ENCODE measurements at places on chromosomes 5 and 9.

- no peak for DNase-seq
Observed at GRCh38 chr5:102799017-102799416, 43.9 kb downstream of the PAM start.

GRCh38 chr9:82616545-82616944 is 446.4 kb downstream of the RASEF start:
- DNase-seq = no peak

DNA sequence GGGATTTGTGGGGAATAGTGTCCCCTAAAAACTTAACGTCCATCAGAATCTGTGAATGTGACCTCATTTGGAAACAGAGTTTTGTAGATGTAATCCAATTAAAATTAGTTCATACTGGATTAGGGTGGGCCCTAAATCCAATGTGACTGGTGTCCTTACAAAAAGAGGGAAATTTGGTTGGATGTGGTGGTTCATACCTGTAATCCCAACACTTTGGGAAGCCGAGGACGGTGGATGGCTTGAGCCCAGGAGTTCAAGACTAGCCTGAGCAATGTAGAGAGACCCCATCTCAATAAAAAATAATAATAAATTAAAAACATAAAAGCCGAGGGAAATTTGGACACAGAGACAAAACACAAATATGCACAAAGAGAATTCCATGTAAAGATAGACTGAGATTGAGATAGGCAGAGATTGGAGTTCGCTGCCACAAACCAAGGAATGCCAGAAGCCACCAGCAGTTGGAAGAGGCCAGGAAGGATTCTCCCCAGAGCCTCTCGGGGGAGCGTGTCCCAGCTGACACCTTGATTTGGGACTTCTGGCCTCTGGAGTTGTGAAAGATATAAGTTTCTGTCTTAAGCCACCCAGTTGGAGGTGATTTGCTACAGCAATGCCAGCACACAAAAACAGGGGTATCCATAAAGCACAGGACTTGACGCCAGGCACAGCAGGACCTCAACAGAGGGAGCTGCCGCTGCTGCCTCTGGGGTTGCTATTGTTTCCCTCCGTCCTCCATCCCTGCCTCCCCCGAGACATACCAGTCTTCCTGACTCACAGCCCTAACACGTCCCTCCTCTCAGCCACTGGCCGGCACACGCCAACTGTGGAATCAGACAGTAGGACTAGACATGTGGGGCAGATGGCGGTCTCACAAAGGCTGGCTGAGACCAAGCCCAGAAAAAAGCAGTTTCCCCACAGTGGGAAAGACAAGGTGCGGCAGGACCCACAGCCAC is 73.8 kb upstream of the IL17B start:
- no peak for DNase-seq

DNA sequence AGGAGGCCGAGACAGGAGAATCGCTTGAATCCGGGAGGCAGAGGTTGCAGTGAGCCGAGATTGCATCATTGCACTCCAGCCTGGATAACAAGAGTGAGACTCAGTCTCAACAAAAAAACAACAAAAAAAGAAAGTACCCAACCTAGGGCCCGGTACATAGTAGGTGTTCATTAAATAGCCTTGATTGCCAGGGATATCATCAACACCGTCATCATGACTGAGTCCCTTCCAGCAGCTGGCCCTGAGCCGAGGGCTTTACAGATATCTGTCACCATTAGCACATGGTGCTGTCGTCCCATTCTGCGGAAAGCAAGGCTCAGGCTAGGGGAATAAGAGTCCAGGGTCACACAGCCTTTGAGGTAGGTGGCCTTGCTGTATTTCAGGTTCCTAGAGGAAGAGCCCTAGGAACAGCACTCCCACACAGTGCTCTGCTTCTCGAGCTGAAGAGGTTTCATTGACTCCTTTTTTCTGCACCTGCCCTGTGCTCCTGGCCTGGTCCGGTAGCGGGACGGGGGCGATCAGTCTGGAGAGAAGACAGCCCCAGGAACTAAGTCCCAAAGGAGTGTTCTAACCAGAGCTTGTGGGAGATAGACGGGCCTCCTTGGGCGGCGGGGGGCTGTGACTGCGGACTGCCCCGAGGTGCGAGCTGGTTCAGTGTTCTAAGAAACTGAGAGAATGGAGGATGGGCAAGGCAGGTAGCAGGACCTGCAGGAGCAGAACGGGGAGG is 48.2 kb downstream of the CXXC5 start:
- no peak for DNase-seq

DNA sequence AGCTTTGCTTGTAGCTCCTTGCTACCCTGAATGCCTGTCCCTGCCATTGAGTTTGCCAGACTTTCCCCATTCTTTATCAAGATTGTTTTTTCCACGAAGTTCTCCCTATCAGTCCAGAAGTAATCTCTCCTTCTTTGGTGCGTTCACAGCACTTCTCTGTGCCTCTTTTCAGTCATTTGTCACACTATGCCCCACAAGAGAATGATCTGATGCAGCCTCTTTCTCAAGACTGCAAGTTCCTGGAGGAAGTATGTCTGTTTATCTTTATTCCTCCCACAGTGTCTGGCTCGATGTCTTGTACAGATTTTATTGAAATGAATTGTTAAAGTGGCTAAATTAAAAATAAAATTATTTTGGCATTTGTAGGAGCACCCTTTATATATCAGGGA is 99.3 kb downstream of the CCDC192 start:
- no peak for DNase-seq

- DNase-seq = peak; percentile 16
Observed at GRCh38 chr5:171450423-171451331, 31.2 kb downstream of the FGF18 start.

DNA sequence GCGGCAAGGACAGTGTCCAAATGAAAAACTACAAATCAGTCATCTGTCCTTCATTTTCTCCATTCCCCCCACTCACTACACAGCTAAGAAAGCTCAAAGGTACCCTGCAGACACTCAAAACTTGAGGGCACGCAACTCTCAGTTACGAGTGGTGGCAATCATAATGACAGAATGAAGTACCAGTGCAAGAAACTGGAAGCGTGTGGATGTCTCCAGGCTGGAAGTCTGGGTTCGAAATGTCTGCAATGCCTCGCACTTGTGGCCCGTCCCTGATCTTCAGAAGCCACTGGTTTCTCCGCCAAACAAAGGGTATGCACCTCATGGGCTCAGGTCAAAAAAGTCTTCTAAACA is 597 bp upstream of the CENPH start:
- DNase-seq = no peak

GRCh38 chr5:149902177-149902576 is 42.4 kb downstream of the PDE6A start:
- DNase-seq = no peak

DNA sequence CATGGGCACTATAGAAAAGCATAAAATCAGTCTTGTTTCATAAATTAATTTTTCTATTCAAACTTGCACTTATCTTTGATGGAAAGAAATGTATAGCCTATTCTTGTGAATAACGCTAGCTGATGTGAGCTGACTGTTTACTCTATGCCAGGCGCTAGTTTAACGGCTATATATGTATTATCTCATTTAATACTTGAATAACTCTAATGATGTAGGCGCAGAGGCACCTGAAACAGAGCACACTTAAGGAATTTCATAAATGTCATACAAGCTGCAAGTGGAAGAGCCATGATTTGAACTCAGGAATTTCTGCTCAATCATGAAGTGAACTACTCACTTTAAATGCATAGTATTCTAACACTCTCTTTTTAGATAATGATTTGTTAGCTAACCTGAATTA is 551.8 kb downstream of the PDE4D start:
- DNase-seq = no peak

- no peak for DNase-seq
Observed at GRCh38 chr9:76465442-76466298, 6.7 kb downstream of the GCNT1 start.

- no peak for DNase-seq
Observed at GRCh38 chr5:172482156-172483020, 28.1 kb upstream of the SH3PXD2B start.

- DNase-seq = peak; percentile 9
Observed at GRCh38 chr5:123545506-123545905, 33.5 kb downstream of the CSNK1G3 start.

DNA sequence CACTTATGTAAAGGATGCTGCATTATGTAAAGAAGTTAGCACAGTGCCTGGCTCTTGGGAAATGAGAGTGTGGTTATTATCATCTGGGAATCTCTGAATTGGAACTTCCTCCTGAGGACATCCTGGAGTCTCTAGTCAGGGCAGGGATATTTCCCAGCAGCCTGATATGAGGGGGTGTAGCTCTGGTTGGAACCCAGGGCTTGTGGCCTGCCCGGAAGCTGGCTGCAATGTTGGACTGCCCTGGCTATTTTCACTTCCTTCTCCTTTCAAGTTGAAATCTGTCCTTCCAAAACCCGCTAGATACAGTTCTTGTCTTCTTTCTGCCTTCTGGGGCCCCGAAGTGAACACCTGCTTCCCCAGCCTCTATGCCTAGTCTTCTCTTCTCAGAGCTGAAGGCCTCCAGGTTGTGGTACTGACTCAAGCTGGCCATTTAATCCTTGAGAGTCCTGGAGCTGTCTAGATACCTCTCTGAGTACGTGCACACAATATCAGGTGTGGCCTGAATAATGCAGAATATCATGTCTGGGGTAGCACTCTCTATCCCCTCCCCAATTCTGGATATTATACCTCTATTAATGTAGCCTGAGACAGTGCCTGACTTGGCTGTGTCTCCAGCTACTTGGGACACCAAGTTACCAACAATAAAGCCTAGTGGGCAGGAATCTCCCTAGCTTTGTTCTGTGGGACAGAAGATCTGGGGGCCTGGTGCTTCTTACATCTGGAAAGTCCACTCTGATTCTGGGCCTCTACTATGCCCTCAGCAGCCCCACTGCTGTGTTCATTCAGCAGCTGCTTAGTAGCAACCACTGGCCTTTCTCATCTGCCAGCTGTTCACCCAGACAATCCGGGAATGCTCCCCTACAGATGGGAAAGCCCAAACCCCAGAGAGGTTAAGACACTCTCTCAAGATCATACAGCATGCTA is 45.0 kb downstream of the SLC6A7 start:
- DNase-seq = no peak

DNA sequence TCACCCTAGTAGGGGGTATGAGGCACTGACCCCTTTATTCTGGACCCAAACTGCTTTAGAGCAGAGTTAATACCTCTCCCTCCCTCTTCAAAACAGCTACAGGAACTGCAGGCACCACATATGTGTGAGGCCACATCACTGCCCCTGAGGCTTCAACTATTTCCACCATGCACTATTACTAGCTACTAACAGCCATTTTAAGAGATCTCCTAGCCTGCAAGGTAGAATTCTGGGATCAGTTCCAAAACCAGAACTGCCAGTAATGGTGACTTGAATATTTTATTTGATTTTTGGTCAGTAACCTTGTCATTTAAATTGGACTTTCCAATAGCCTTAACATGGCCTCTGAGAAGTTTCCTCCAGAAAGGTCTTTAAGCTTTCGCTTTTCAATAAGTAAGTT is 55.3 kb upstream of the FSD1L start:
- DNase-seq = no peak

DNA sequence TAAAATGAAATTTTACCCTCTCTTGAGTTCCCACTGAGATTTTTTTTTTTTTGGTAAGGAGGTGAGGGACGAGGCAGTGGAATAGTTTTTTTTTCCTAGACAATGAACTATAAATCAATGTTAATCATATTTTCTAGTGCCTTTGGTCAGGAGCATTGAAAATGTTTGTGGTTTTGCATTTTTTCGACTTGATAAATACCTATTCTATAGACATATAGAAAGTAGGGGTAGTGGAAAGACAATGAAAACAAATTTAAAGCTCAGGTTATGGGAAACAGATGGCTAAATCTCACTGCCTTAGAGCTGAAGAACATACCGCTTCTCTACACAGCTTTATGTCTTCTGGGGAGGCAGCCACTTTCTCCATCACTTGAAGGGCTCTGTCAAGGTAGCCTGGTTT is 94.3 kb downstream of the MRPS27 start:
- DNase-seq = no peak
